ENCODE measurements at places on chromosomes 4 and X.

DNA sequence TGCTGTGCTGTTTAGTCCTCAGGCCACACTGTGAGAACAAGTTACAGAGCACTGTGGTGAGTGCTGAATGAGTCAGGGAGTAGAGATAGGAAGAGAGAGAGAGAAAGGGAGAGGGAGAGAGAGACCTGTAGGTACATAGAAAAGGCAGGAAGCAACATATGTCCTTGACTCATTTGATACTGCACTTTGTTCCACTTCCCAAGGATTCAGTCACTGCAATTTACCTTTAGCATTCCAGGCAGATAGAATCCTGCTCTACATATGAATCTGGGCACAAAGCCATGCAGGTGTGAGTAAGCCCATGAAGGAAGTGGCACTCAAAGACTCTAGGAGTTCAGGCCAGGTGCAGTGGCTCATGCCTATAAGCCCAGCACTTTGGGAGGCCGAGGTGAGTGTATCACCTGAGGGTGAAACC is 1.0 kb upstream of the DAPP1 start:
- peak; percentile 12 for DNase-seq

GRCh38 chr4:113784497-113785250 is 23.1 kb upstream of the CAMK2D start:
- DNase-seq = peak; percentile 85

GRCh38 chr4:20288846-20289512 is 37.3 kb downstream of the SLIT2 start:
- no peak for DNase-seq

DNA sequence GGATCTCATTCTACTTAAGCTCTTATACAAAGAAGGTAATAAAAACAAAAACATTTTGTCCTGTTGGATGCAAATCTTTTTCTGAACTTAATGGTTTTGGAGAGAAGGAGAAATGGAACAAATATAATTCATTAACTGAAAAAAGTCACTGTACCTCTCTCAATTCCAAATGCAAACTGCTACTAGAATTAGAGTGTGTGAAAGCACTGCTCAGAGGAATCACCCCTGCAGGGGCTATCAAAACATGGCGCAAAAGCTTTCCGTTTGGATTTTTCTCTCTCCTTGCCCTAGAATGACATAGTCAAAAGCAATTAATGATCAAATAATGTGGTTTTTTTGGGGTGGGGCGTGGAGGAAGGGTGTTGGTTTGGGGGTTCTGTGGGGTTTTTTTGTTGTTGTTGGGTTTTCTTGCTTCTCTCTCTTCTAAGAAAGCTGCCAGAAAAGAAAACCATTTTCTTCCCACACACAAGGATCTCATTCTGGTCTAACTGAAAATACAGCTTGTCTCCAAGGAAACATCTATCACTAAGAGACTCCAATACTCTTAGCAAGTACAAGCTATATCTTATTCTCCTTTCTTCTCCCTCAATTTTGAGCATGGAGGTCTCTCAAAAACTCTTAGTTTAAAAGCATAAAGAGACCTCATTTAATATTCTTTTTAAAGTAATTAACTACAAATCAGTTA is 41.6 kb downstream of the USP46 start:
- no peak for DNase-seq

DNA sequence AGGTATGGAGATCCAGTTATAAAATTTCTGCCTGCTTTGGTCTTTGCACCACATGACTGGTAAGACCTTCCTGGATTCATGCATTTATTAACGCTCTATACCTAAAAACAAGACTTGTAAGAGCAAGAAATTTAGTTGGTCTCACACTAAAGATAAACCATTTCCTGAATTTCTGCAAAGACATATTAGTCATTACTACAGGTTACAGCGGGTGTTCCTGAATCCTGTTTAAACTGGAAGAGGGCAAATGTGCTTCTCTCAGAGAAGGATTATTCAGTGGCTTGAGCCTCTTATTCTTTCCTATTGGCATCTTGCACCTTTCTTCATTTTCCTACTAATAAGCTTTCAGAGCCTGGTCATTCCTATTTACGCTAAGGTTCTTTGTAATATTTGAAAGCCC is 397.6 kb upstream of the TENM3 start:
- no peak for DNase-seq

DNA sequence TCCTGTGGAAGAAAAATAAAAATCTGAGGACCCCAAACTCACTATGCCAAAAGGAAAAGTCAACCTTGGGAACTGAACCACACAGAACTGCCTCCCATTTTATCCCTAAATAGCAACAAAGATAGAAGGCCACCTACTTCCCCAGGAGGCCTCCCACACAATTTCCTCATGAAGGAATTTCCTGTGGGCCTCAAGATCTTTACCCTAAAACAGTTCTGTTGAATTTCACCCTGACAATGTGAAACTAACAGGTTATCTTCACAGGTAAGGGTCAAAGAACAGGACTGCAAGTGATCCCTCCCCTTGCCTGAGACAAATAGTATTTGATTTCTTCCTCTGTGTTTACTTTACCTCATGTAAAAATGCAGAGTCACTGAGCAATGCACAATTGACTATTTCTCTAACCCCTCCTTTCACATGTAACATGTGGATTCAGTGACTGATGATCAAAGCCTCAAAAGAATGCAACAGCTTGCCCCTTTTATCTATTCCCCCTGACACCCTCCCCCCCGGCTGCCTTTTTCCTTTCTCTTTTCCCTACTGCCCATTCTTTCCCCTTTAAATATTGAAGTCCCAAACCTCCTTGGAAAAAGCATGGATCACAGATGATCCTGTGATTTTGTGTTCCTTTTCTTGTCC is 33.3 kb downstream of the MEPE start:
- DNase-seq = no peak

GRCh38 chr4:106039796-106040195 is 144.5 kb downstream of the NPNT start:
- no peak for DNase-seq

- DNase-seq = no peak
Observed at GRCh38 chr4:185920171-185920570, 108.2 kb upstream of the SORBS2 start.

DNA sequence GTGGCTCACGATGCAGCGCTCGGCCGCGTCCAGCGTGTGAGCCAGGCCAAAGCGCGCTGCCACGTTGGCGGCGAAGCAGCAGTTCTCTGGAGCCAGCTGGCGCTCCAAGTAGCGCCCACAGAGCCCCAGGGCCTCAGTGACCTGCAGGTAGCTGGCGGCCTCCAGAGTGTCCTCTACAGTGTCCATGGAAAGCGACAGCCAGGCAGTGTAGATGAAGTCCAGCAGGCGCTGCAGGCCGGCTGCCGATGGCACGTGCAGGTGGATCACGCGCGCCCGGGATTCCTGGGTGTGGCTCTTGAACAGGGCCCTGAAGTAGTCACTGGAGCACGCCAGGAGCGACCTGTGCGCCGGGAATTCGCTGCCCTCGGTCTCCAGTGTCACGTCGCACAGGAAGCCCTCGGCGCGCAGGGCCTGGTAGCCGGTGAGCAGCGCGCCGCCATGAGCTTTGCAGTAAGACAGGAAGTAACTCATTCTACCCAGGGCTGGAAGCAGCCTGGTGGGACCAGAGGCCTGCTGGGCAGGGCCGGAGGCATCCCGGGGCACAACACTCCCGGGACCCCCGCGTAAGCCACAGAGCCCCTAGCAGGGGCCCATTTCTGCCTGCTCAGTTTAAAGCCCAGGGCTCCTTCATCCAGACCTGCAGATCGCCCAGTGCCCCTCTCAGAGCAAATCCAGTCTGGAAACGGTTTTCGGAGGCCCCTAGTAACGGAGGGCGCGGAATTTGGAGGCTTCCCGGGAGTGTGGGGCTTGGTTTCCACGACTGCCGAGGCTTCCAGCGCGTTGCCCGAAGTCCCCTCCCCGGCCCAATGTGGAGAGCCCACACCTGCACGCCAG is 595 bp downstream of the KLHL34 start:
- DNase-seq = no peak

DNA sequence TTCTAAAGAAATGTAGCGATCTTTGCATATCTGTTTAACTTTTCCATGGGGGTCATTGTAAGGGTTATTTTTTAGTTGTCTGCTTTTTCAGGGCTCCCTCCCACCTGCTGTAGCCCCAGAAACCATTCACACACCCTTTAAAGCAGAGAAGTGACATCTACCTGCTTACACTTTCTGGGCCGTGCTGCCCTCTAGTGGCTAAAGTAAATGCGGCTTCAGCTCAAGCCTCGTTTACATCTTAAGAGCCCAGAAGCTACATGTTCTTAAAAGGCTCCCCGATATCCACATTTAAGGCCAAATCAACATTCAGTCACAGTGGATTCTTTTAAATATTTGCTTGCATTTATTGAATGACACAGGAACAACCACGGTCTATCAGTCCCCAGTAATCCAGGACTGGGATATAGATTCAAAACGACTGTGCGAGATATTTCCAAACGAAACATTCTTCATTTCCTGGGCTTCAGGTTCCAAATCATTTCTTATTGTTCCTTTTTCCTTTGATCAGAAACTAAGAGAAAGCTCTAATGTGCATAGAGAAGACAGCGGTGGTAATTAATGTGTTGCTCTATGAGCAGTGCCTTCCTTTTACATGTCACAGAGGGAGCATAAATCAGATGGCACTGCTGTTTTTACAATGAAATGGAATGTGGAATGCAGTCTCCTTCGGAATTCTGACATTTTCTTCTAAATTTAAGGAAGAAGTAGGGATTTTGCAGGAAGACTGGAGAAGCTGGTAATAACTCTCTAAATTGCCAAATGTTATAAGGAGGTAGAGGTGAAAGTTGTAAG is 119.9 kb downstream of the RASGEF1B start:
- DNase-seq = peak; percentile 68

DNA sequence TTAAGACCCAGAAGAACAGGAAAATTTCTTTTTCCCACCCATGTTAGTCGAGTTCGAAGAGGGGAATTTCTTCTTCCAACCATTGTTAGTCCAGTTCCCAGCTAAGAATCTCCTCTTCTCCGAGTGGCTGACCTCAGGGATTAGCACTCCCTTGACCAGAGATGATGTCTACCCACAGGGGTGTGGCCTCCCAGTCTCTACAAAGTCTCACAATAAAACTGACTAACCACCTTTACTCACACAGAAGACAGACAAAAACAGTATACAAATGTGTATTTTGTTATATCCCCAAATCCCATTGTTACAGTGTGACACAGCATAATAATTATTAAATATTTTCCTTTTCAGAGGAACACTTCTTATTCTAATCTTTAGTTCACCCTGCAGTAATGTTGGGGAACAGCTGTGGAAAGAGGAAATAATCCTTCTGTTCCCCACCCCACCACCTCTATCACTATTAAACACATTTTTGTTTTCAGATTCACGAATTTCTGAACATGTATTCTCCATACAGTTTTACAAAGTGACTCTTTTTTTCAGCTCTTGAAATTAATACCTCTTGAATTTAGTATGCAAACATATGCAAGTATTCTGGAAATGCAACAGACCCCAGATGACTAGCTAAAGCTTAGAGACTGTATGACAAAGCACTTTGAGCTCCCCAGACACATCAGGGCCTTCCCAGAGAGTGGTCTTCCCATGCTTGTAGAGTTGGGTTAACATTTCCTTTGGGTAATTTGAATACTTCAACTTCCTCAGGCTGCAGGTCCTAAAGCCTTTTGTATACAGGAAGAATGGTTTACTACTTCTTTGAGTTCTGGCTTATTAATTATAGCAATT is 62.5 kb upstream of the NFKB1 start:
- DNase-seq = no peak

DNA sequence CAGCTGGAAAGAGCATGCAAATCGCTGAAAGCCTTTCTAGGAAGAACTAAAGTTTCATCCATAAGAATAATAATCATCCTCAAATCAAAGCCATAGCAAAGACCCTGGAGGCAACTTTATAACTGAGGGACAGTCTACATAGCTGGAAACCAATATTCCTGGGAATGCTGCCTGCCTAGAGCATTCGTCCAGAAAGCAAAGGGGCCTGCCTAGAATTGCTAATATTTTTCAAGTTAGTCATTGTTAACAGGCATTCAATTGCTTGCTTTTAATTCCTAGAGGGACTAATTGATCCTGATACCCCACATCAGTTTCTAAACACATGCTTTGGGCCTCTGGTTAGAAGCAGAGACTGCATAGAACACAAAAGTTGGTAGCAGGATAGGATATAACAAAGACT is 4.2 kb upstream of the PPARGC1A start:
- DNase-seq = no peak

- DNase-seq = no peak
Observed at GRCh38 chr4:1242506-1243450, 6.2 kb downstream of the CTBP1 start.

DNA sequence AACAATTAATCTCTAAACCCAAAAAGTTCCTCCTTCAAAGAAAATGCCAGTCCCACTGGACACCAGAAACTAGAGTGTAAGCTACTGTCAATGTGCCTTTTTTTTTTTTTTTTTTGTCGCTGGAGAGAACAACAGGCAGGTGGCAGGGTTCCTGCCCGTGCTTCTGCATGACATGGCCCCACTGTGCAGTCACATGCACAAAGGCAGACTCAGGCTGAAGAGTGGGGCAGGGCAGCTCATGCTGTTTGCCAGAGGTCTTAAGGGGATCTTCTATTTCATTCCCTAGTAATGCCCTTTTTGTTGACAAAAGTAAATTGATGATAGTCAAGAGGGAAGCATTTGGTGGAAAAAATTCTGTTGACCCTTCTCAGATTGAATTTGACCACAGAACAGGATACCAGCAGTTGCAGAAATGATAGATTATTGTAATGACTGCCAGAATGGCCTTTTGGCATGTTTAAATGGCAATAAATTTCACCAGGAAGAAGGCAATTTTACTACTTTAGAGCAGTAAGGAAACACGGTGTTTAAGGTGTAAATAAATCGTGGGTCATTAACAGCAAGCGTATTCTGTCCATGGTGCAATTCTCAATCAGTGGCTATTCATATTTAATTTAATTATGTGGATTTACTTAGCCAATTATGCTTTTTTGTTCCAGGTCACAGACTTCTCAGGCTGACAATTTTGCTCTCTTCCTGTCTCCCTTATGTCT is 80.9 kb downstream of the NKX6-1 start:
- DNase-seq = peak; percentile 9

- no peak for DNase-seq
Observed at GRCh38 chr4:1491328-1492141, 85.3 kb upstream of the NKX1-1 start.

- DNase-seq = peak; percentile 15
Observed at GRCh38 chr4:86482306-86483172, 111.6 kb upstream of the PTPN13 start.

DNA sequence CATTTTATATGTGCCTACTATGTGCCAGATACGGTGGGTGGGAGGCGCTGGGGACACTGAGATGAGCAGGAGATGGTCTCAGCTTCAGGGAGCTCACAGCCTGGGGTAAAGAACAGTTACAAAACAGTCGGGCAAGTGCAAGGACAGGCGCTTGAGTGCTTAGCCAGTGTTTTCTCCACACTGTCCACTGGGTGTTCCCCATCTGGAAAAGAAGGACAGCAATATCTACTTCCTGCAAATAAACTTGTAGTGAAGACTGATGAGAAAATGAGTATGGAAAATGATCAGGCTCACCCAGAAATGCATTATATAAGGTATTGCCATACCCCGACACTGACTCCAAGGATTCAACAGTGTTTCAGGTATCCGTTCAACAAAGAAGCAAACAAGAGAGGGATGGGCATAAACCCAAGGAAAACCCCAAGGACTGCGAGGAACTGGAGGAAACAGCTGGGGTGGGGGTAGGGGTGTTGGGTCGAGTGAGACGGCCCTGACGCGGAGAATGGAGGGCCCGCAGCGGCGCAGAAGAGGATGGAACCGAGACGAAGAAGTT is 835 bp downstream of the TMEM185A start:
- peak; percentile 72 for DNase-seq
